Neural crest cell (in vitro differentiated cells): ENCODE measurements at places on chromosomes 3 and 15. TPM values are rescaled to one million over a fixed set of nuclear protein-coding genes. Genes with fewer than 3 reads are reported as not detected.

KIF9 gene
- 6.9 and 7.1 TPM in 2 replicates for total RNA-seq

MAGI1 gene
- total RNA-seq: 47.7 and 49.8 TPM in 2 replicates

LSG1 gene
- total RNA-seq: 45.0 and 45.5 TPM in 2 replicates

CGNL1 gene
- total RNA-seq: 1.2 and 1.3 TPM in 2 replicates

GRCh38 chr15:65630760-65631159, 9.0 kb downstream of the SLC24A1 start:
- H3K36me3 ChIP-seq: no peaks in the 10 kb centered on the region
- no peak overlapping the region for H3K4me3 ChIP-seq
- no peaks in the 10 kb centered on the region for H3K4me1 ChIP-seq
- DNase-seq: no peak
- H3K27ac ChIP-seq: no peak overlapping the region

DNA sequence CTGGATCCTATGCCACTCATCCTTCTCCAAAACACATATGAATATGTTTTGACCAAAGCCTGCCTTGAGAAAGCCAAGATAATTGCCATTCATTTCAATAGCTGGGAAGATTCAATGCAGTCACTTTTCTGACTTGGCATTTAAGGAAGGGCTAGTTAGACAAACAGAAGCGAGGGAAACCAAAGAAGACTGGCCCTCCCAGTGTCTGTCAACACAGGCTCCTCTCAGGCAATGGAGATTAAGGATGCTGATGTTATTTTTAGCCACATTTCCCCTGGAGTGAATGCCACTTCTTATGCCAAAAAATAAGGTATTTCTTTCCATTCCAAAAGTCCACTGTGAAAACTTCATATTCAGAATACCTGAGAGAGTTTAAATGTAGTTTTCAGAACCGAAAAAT, 101.7 kb downstream of the P3H2 start:
- no peak for DNase-seq
- H3K27ac ChIP-seq: no peak overlapping the region
- H3K4me1 ChIP-seq: peaks cover 14% of the 10 kb centered on the region

DNA sequence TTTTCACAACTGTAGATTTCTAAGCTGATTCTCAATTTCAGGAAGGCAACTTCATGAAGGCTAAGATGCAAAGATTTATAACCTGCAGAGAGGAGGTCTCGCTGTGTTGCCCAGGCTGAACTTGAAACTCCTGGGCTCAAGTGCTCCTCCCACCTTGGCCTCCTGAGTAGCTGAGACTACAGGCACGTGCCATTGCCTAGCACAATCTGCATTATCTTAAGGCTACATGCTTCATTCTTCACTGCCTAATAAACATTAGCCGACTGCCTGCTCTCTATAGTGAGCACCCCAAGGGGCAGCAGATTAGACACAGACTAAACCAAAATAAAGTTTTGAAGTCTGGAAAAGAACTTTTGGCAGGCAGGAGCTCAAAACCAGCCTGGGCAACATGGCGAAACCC, 17.1 kb downstream of the CPEB1 start:
- H3K27me3 ChIP-seq: peaks cover 55% of the 10 kb centered on the region
- H3K4me1 ChIP-seq: no peaks in the 10 kb centered on the region
- H3K27ac ChIP-seq: no peak overlapping the region
- DNase-seq: no peak

DNA sequence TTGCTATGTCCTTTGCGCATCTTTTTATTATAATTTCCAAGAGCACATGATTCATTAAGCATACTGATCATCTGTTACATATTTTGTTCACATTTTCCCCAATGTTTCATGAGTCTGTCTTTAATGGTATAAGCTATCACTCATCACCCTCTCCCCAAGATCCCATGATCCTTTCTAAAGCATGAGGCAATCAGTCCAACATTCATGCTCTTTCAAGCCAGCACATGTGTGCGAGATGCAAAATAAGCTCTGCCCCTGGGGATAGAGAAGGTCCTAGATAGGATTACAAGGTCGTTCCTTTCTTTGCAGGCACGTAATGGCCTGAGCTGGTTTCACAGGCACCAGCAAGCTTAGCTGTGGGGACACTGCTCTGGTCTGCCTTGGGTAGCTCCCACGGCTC, 32.2 kb upstream of the B3GNT5 start:
- peaks cover 3% of the 10 kb centered on the region for H3K4me1 ChIP-seq
- no peaks in the 10 kb centered on the region for H3K36me3 ChIP-seq
- no peak for DNase-seq
- no peak overlapping the region for H3K27ac ChIP-seq

DNA sequence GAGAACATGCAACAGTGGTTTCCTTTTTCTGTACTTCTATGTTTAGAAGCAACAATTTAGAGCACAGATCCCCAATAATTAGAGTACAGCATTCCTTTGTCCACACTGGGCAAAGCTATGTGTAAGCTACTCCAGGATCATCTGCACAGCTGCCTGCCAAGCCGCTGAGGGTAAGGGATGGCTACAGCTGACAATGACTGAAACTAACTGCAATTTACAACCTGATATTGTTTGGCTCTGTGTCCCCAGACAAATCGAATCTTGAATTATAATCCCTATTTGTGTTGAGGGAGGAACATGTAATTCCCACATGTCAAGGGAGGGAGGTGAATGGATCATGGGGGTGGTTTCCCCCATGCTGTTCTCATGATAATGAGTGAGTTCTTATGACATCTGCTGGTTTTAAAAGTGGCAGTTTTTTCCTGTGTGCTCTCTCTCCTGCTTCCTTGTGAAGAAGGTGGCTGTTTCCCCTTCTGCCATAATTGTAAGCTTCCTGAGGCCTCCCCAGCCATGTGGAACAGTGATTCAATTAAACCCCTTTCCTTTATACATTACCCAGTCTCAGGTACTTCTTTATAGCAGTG, 54.8 kb upstream of the TNFSF10 start:
- H3K4me1 ChIP-seq: no peaks in the 10 kb centered on the region
- no peak overlapping the region for H3K4me3 ChIP-seq
- H3K27me3 ChIP-seq: no peaks in the 10 kb centered on the region
- no peaks in the 10 kb centered on the region for H3K36me3 ChIP-seq
